ENCODE measurements at places on chromosomes 2 and 18.

GRCh38 chr2:16140771-16141640, 200.7 kb downstream of the MYCN start:
- no peak for DNase-seq

GRCh38 chr18:46596119-46596518, 60.9 kb downstream of the LOXHD1 start:
- DNase-seq, result peak; percentile 27

DNA sequence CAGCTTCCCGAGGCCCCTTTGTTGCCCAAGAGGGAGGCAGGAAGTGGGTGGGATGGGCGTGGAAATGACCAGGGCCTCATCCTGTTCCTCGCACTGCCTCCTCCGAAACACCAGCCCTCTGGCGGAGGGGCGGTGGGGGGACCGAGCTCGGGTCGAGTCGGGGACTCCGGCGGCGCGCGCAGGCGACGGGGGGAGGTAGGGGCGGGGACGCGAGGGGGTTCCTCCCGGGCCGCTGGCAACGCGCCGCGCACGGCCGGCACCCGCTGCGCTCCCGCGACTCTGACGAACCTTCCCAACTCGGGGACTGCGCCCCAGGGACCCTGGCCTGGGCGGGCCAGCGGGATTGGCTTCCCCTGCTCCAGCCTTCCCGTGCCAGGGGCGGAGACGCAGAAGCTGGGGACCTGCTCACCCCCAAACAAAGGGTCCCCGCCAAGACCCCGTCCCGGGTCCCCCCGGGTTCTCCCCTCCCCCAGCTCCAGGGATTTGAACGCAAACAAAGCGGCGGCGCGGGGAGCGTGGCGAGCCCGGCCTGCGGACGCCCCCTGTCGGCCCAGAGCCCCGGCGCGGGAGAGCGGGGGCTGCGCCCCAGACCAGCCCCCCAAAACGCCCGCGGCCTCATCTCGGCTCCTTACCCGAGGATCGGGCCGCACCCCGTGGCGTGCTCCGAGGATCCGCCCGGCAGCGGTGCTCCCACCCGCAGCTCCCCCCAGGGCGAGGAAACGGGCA, 1.2 kb downstream of the SEMA4C start:
- DNase-seq, result peak; percentile 38

GRCh38 chr18:13562494-13563029, 163.8 kb downstream of the FAM210A start:
- no peak for DNase-seq

- DNase-seq, result no peak
Observed at GRCh38 chr2:118865106-118865505, 17.7 kb upstream of the EN1 start.

DNA sequence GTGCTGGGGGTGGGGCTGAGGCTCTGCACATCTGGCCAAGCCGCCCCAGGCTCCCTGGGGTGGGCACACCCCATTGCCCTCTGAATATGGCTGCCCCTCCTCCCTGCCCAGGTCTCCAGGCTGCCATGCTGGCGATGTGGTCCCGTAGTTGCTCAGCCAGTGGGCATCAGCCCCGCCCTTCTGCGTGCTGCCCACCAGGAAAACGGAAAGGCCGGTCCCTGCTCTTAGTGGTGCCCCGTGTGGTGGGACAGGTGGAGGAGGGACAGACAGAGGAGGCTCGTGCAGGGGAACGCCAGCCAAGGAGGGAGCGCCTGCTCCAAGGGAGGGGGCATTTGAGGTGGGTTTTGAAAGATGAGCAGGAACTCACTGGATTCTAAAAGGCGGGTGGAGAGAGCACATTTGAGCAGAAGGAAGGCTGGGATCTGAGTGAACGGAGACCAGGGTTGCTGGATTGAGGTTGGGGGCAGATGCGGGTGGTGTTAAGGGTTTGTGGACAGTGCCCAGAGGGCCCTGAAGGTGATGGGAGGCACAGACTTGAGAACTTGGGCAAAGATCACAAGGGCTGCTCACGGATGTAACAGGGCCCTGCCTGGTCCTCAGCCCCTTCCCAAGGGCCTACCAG, 6.7 kb upstream of the B3GNT7 start:
- no peak for DNase-seq

- no peak for DNase-seq
Observed at GRCh38 chr2:186431306-186431705, 54.8 kb upstream of the ZC3H15 start.

- DNase-seq, result no peak
Observed at GRCh38 chr2:49840428-49840975, 686.2 kb upstream of the FSHR start.

DNA sequence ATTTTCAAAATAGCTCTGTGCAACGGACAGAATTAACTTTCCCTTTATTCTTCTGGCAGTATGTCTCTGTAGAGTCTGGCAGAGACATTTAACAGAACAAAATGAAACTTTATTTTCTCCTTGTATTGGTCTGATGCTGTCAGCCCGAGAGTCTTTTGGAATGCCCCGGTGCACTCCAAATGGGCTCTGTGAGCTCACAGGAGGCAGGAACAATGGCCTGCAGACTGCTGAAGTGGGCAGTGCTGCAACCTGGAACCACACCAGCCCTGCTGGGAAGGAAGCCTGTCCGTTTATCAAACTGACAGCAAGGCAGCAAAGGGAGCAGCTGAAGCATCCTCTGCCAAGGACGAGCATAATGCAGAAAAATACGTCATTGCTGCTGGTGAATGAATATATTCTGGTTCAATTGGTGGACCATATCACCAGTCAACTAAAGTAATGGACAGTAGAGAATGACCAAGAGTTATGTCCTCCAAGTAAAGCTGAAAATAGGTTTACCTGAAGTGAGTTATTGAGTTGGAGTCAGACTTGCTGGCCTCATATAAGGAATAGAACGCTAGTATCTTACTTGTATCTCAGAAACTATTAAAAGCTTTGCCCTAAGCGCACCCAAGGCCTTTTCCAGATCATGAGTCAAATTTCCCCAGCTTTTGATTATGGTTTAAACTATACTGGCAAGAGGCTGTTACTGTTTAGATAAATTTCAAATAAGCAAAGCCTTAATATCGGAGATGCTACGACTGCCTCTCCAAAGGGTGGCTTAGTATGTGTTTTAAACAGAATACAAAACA, 207.6 kb upstream of the TANK start:
- no peak for DNase-seq

DNA sequence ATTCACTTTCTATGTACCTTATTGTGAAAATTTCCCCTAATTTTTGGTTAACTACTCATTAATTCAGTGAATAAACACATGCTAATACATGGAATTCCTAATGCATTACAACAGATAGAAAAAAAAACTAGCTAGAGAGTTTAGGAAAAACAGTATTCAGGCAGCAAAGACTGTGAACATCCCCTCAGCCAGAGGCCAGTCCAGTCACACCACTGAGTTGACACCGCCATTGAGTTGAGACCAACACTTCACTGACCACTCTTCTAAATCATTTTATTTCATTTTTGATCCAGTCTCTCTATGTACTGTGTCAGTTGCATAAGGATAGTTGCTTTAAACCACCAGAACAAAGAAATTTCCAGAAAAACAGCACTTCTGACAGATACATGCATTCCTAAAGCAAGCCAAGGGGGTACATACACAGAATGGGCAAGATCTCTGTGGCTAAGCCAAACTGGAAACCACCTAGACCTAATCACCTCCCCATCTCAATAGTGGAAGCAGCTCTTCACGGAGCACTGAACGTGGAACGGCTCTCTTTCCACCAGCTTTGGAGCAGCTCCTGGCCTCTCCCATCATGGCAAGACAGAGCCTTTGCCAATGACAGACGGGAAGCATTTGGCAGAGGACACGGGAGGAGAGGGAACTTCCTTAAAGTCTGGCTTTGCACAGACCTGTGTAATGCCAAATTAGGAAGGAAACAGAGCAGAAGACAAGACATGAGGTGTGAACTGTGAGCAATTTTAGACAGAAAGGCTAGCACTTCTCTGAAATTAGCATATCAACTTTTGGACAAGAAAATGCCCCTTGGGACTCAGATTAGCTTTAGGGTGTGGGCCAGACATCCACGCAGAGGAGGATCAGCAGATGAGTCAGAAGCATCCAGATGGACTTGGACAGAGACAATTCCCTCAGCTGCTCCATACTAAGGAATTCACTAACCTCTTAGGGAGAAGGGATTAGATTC, 36.4 kb downstream of the CACNB4 start:
- DNase-seq, result no peak

GRCh38 chr2:35830833-35831232, 524.7 kb upstream of the CRIM1 start:
- no peak for DNase-seq

DNA sequence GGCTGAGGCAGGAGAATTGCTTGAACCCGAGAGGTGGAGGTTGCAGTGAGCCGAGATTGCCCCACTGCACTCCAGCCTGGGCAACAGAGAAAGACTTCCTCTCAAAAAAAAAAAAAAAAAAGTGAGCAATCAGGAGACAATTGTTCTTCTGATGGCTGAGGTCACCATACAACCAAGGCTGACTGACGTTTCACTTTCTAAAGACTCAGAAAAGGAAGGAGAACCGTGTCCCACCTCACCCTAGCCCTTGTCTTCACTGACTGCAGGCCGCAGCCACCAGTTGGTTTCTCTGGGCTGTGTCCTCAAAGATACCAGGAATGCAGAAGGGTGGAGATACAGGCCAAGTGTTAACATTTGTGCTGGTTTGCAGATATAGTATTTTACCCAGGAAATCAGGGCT, 7.7 kb upstream of the SLC35F6 start:
- no peak for DNase-seq

DNA sequence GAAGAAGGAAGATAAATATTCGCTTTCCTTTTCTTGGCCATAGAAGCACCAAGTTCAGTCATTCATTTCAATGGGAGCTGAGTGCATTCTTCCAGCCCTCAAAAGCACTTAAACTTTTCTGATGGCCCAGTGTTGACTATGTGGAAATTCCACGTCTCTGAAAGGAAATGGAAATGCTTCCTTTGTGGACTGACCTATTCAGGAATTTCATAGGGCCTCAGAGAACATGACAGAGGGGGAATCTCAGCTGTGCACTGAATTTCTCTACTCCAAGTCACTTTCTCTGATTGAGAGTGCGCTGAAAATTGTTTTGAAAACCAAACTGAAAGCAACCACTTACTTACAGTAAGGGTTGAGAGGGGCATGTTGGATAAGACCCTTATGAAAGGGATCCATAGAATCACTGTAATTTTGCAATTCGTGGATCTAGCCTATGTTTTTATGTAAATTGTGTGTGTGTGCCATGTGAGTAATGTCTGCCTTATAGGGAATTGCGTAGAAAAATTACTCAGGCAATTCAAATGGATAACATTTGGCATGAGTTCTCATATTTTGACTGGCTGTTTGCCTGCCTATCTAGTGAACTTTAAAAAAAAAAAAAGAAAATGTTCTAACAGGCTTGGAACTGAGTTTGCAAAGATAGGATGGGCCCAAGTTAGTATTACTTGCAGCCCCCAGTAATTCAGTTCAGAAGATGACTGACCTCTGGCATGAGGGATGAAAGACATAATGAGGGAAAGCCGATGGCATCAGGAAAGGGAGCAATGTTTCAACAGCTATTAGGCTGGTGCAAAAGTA, 437.0 kb downstream of the PTPRM start:
- no peak for DNase-seq

DNA sequence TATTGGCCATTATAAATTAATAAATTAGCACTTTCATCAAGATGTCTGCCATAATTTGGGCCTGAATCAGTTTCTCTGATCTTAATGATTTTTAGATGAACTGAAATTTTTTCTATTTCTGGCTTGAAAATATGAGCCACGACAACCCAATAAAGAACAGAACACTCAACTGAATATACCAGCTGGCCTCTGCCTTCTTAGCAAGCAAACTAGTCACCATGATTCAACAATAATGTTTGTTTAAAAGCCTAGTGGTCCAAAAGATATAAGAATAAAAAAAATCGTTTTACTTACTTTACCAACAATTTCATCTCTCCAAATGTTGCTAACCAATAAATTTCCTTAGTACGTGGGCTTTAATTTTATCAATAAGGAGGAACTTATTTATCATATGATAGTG, 66.7 kb upstream of the TTN start:
- no peak for DNase-seq

DNA sequence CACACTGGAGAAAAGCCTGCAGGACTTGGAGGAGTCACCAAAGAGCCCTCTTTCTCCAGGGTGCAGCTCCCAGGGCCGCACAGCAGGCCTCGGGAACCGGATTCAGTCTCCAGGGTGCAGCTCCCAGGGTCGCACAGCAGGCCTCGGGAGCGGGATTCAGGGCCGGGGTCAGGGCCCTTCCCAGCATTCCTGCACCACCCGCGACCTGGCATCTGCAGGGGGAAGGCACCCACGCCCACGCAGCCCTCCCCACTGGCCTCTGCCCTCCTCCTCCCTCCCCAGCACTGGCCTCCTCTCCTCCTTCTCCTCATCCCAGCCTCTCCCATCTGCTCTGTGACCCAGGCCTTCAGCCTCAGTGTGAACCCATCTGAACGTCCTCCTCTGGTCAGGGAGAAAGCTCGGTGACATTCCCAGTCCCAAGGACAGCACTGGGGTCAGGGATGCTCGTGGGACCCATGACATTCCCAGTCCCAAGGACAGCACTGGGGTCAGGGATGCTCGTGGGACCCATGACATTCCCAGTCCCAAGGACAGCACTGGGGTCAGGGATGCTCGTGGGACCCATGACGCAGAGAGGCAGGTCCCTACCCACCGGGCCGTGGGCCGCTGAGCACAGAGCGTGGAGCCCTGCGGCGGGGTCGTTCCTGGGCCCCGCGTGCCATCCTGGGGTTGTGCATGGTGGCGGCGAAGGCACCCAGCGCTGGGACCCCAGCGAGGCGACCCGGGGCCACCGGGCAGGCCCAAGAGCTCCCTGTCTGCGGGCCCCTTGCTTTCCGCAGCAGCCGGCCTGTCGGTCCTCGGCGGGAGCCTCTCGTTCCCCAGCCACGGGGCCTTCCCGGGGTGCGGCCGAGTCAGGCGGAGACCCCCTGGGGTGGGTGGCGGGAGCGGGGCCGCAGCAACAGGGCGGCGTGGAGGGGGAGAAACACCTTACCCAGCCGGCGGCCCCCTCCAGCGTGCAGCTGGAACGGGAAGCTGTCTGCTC, 550.2 kb upstream of the SALL3 start:
- no peak for DNase-seq

DNA sequence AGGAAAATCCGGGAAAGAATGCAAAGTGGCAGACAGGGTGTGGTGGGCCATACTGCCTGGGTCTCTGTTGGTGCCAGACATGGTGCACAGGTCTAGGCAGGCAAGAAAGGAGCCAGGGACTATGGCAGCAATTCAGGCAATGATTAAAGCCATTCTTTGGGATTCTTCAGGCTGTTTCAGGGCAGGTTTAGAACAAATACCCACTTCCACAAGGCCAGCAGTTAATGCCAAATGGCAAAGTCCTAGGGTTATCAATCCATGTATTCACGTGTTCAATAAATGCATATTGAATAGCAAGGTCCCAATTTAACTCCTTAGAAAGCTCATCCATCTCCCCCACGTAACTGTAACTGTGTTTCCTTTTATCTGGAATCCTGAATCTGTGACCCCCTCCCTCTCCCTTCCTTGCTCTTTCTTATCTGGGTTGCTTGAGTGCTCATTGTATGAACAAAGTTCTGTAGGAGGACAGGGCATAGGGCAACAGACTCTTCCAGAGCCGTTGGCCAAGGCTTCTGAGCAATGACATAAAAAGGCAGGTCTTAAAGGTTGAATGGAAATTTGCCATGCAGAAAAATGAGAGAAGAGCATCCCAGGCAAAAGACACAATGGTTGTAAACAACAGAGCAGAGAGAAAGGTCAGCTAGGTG, 146.8 kb upstream of the KLHL29 start:
- no peak for DNase-seq
